BJ (cell line): ENCODE measurements at places on chromosomes 6 and 20.

DNA sequence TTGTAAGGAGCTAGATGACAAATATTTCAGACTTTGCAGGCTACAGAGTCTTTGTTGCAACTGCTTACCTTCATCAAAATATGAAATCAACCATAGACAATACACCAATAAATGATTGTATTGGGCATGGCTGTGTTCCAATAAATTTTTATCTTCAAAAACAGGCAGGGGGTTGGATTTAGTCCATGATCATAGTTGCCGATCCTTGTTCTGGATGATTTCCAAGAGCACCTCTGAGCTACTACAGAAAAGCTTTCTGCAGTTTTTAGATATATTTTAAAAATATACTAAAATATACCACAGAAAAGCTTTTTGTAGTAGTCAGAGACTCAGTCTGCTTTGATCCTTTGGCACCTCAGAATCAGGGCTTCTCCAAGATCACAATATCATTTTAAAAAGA, 145.0 kb downstream of the HTR1B start:
- DNase-seq: no peak

GRCh38 chr6:74971633-74972032, 234.2 kb downstream of the COL12A1 start:
- no peak for DNase-seq

GRCh38 chr6:104589940-104590339, 269.8 kb downstream of the HACE1 start:
- DNase-seq: no peak

DNA sequence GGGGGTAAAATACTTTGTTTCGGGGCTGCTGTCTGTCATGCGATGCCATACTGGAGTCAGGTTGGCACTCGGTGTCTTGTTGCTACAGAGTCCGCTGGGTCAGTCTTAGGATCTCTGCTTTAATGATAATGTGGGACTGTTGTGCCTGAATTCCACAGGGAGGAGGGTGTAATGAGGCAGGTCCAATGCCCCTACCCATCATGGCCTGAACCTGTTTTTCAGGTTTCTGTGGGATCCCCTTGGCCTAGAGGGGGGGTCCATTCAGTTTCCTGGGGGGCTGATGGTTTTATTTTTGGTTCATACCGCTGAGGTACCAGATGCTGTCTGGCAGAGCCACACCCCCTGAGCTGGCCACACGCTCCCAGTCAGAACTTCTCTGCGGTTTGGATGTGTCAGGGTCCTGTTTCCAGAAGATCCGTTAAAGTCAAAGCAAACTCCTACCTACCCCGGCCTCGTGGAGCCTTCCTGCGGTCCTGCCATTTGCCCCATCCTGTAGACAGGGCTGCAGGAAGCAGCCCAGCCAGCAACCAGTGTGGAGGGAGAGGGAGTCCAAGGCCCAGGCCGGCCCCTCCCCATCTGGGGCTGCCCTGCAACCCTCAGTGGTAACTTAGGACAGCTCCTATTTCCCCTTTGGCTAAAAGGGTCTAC, 69.7 kb downstream of the TCP11 start:
- no peak for DNase-seq

DNA sequence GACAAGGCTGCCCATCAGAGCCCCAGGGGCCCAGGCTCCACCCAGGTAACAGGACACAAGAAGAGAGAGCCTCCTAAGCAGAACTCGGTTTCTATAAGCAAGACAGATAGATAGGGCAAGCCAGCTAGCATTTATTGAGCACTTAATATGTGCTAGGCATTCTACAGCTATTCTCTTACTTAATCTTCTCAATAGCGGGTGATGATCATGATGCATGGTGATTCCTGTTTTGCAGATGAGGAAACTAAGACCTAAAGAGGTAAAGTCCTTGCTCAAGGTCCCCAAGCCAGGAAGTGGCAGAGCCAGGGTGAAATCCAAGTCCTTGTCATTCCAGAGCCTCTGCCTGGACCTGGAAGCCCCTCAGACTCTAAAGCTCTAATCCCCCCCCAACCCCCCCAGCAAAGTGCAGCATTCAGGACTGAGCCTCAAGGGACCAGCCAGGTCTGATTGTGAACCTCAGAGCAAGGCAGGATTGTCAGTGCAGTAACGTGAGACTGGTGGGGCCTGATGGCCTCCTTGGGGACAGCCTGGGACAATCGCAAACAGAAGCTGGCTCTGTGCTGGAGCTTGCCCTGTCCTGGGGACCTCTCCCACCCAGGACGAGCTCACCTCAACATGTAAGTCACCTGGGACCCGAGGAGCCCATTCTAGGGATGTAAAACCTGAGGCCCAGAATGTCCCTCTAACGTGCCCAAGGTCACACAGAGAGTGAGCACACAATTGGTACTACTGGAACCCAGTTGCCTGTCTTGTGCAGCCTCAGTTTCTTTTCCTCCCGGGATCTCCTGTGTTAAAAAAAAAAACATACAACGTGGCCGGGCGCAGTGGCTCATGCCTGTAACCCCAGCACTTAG, 48.4 kb upstream of the PTGIS start:
- no peak for DNase-seq

DNA sequence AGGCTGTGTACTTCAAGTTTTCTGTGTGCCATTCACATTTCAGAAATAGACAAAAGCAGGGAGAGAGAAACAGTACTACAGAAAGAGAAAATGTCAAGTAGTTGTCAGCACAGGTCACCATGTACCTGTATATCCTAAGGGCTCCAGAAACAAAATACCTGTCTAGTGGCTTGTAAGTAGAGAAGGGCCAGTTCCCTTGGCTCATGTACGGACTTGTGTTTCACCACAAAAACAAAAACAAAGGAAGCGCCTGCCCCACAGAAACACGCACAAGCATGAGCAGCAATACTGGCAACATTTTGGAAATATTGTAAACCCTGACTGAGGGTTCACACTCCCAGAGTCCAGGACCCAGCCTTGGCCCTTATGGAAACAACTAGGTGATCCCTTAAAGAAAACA, 44.3 kb downstream of the CNKSR3 start:
- no peak for DNase-seq

- no peak for DNase-seq
These were observed 917.5 kb downstream of the EYS start for GRCh38 chr6:64789476-64789875.

GRCh38 chr6:49556429-49556837, 6.0 kb downstream of the C6orf141 start:
- DNase-seq: peak; percentile 11

GRCh38 chr6:156390621-156391020, 386.6 kb upstream of the ARID1B start:
- peak; percentile 10 for DNase-seq
